ENCODE measurements at places on chromosomes 7 and 10.

GRCh38 chr10:102455893-102456471 is 4.6 kb upstream of the C10orf95 start:
- DNase-seq, result no peak

DNA sequence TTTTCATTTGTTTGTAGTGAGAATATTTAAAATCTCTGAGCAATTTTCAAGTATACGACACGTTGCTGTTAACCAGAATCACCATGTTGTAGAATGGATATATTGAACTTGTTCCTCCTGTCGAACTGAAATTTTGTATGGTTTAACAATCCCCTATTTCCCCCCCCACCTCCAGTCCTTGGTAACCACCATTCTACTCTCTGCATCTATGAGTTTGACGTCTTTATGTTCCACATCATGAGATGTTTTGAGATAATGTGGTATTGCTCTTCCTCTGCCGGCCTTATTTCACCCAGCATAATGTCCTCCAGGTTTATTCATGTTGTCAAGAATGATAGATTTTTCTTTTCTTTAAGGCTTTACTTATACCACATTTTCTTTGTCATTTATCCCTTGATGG is 17.4 kb upstream of the PRKCQ start:
- DNase-seq, result no peak

DNA sequence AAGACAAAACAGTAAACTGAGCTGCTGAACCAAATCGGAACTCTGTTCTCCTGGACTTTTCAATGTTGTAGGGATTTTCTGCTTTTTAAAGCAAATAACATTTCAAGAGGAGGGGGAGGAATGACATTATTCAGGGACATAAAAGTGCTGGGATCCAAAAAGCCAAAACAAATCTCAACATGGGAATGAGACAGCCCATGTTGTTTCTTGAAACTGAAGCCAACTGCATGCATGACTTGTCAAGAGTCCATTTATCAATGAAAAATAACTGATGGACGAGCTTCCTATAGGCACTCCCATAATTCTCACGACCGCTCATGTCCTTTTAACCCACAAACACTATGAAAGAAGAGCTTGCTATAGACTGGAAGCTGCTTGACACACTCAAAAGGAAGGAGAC is 27.8 kb downstream of the FAM53B start:
- DNase-seq, result no peak

GRCh38 chr10:79320820-79321493 is 26.3 kb upstream of the PPIF start:
- no peak for DNase-seq

- DNase-seq, result no peak
Observed at GRCh38 chr7:35805876-35806275, 5.0 kb downstream of the SEPTIN7 start.

DNA sequence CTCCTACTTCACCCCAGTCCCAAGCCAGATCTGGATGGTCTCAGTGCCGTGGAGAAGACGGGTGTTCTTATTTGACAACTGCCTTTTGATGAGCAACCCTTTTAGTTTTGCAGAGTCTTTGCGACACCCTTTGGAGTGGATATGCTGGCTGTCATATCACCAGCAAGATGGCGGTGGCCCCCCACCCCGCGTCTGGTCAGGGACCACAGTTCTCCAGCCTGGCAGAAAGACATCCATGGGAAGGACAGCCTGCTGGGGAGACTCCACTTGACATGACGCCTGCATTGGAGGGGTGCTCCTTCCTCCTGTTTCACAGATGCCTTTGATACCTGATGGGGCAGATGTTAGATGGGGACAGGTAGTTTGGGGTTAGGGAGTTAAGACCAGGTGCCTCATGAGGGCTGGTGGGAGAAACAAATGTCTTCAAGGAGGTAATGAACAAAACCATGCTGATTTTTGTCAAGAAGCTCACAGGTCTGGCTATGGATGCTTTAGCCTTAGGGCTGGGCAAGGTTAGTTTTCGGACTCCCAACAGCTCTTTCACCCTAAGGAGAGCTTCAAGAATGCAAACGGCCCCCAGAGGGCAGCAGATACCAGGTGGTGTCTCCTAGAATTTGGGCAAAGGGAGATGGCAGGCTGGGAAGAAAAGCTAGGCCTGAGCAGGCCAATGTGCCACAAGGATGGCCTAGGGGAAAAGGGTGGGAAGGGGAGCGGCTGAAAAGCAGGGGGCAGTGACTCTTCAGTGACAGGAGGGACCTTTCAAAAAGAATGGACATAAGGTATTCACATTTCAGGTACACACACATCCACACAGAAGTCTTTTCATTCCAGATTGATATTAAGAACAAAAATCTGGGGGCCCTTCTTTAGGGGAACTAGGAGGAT is 95.2 kb downstream of the CLEC2L start:
- DNase-seq, result no peak

DNA sequence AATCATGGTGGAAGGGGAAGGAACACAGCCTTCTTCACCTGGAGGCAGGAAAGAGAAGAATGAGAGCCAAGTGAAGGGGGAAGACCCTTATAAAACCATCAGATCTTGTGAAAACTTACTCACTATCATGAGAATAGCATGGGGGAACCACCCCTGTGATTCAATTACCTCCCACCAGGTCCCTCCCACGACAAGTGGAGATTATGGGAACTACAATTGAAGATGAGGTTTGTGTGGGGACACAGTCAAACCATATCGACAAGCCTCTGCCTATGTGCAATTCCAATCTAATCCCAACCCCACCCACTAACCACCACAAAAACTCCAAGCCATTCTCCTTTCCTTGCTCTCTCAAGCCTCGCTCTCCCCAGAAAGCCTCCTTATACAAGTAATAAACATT is 69.2 kb downstream of the TAC1 start:
- DNase-seq, result no peak

DNA sequence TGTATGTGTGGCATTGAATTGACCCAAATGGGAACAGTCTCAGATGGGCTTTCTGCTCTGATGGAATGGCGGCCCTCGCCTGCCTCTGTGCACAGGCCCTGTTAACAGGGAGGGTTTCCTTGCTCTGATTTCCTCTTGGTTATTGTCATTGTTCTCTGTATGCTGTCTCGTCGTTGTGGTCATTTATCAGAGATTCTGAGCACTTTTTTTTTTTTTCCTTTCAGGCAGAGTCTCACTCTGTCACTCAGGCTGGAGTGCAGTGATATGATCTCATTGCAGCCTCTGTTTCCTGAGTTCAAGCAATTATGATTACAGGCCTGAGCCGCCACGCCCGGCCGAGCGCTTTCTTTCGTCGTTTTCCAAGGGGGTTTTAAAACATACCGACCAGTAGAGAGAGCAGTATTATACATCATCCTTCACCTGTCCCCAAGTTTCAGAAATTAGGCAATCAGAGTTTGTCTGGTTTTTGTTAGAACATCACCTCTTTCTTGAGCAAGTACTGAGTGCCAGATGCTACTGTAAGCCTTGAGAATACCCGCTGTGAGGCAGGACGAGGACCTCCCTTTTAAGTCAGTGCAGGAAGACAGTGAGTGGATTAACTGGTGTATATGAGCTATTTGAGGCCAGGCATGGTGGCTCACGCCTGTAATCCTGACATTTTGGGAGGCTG is 6.5 kb downstream of the CHST12 start:
- DNase-seq, result no peak

- no peak for DNase-seq
Observed at GRCh38 chr7:22190736-22191135, 166.2 kb downstream of the RAPGEF5 start.

GRCh38 chr7:91079487-91079886 is 184.7 kb upstream of the FZD1 start:
- no peak for DNase-seq

GRCh38 chr10:59464483-59464882 is 102.1 kb upstream of the FAM13C start:
- DNase-seq, result no peak

- no peak for DNase-seq
Observed at GRCh38 chr10:88243836-88244730, 339.0 kb downstream of the RNLS start.

DNA sequence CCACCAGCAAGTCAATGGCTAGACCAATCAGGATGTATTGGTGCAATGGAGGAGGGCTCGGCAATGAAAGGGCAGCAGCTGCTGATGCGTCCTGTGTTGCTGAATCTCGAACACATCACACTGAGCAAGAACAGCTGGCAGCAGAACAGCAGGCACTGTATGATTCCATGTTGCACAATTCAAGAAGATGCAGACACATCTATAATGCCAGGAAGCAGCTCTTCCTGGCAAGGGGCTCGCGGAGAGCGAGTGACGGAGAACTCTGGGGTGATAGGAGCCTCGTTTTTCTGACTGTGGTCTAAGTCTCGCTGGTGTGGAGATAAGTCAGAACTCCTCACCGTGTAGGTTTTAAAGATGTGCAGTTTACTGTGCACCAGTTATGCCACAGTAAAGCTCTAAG is 24.8 kb upstream of the PFKP start:
- no peak for DNase-seq
